ENCODE measurements at places on chromosomes 12 and 14. TPM values are rescaled to one million over a fixed set of nuclear protein-coding genes. Genes with fewer than 3 reads are reported as not detected.

GRCh38 chr14:43901911-43902673 lies 605.0 kb downstream of the FSCB start:
- no peak for DNase-seq

PPP1R13B gene
- 5.7 TPM for polyA plus RNA-seq

GALNT9 gene
- polyA plus RNA-seq, result not detected

GRCh38 chr12:106957583-106957982 lies 1.9 kb downstream of the TMEM263 start:
- no peak for DNase-seq

Data from SK-N-SH (cell line).